ENCODE measurements at places on chromosomes 3 and 15. TPM values are rescaled to one million over a fixed set of nuclear protein-coding genes. Genes with fewer than 3 reads are reported as not detected.

- no peak for DNase-seq
- no peaks in the 10 kb centered on the region for H3K4me1 ChIP-seq
- H3K27me3 ChIP-seq: no peaks in the 10 kb centered on the region
- H3K4me3 ChIP-seq: no peak overlapping the region
- no peak overlapping the region for H3K27ac ChIP-seq
These were observed 1081.7 kb downstream of the NAALADL2 start for GRCh38 chr3:175940881-175941280.

DNA sequence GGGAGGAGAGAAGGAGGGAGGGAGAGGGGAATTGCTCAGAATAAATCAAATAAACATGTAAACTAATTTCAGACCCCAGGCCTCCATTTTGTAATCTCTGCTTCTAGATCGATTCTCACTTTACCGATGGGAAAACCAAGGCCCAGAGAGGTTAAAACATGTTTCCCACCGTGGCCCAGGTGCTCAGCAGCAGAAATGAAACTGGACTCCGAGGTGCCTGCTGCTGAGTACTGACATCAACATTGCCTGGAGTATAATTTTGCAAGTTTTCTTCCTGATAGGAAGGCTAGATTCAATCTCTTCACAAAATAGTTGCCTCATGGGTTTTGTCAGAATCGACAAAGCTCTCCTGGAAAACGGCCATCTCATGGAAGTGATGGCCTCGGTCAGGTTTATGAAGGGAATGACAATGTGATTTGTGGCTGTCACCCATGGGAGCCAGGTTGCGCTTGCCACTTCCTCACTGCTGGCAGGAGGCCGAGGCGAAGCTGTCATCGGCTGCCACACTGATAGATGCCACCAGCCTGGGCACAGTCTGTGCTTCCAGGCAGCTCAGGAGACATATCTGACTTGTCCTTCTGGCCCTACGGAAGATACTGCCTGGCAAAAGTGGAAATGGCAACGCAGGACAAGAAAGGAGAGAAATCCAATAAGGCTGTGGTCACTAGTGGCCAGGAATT lies 133.1 kb upstream of the LRRN1 start:
- H3K36me3 ChIP-seq: no peaks in the 10 kb centered on the region
- no peak overlapping the region for H3K27ac ChIP-seq
- no peak for DNase-seq
- H3K27me3 ChIP-seq: peaks cover 3% of the 10 kb centered on the region
- no peak overlapping the region for H3K4me3 ChIP-seq
- peaks cover 5% of the 10 kb centered on the region for H3K4me1 ChIP-seq

DNA sequence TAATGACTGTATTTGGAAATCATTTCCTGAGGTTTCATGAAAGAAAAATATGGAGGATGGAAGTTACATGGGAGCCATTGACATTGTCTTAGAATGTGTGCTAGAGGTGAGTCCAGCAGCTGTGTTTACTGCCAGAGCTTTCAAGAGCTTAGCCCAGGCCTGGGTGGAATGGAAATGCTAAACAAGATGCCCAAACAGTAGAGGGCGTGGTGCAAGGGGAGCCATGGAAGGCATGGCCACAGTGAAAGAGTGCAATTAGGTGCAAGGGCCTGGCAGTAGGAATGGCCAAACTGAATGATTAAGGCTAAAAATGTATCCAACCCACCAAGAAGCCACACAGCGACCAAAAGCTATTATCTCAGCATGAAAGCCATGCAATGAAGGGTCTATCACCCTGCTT lies 257.7 kb upstream of the NR2F2 start:
- H3K36me3 ChIP-seq: no peaks in the 10 kb centered on the region
- H3K27me3 ChIP-seq: no peaks in the 10 kb centered on the region
- H3K27ac ChIP-seq: no peak overlapping the region
- DNase-seq: no peak

DNA sequence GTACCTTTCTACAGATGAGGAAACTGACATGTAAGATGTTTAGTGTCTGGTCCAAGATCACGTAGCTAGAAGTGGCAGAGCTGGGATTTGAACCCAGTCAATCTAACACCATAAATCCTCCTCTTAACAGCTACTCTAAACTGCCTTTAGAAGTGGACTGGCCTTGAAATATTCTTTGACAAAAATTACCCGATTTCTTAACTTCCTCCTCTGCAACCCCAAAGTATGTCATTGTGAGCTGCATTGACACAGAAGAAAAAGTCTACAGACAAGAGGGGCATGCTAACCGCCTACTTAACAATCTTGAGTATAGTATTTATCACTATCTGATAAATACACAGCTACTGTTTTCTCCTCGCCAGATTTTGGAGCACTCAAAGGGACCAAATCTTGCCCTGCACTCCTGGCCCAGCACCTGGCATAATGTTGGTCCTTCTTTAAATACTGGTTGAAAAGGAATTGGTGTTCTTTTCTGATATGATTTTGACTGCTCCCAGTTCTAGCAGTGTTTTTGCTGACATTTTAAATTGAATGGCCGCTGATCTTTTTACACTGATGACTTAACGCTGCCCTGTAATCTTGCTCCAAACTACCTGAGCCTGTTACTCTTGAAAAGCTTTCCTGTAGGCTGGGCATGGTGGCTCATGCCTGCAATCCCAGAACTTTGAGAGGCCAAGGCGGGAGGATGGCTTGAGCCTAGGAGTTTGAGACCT lies 36.9 kb downstream of the ITPR1 start:
- DNase-seq: no peak
- peaks cover 8% of the 10 kb centered on the region for H3K4me1 ChIP-seq
- peaks cover 15% of the 10 kb centered on the region for H3K36me3 ChIP-seq
- H3K4me3 ChIP-seq: no peak overlapping the region

GRCh38 chr3:74469151-74469550 lies 145.3 kb downstream of the CNTN3 start:
- H3K36me3 ChIP-seq: no peaks in the 10 kb centered on the region
- DNase-seq: no peak
- H3K4me3 ChIP-seq: no peak overlapping the region
- no peak overlapping the region for H3K27ac ChIP-seq

GRCh38 chr3:100155128-100155527 lies 40.8 kb upstream of the FILIP1L start:
- peaks cover 59% of the 10 kb centered on the region for H3K36me3 ChIP-seq
- no peak overlapping the region for H3K4me3 ChIP-seq
- H3K4me1 ChIP-seq: peaks cover 4% of the 10 kb centered on the region
- H3K27ac ChIP-seq: no peak overlapping the region
- DNase-seq: no peak

GRCh38 chr15:99123713-99124451 lies 19.0 kb downstream of the SYNM start:
- H3K27me3 ChIP-seq: no peaks in the 10 kb centered on the region
- no peaks in the 10 kb centered on the region for H3K36me3 ChIP-seq
- H3K4me3 ChIP-seq: no peak overlapping the region
- no peaks in the 10 kb centered on the region for H3K4me1 ChIP-seq
- no peak for DNase-seq

GRCh38 chr15:45399381-45400212 lies 21.3 kb upstream of the GATM start:
- H3K4me1 ChIP-seq: peaks cover 19% of the 10 kb centered on the region
- H3K4me3 ChIP-seq: no peak overlapping the region
- peaks cover 3% of the 10 kb centered on the region for H3K27me3 ChIP-seq
- H3K27ac ChIP-seq: no peak overlapping the region
- no peak for DNase-seq
- H3K36me3 ChIP-seq: peaks cover 1% of the 10 kb centered on the region

DNA sequence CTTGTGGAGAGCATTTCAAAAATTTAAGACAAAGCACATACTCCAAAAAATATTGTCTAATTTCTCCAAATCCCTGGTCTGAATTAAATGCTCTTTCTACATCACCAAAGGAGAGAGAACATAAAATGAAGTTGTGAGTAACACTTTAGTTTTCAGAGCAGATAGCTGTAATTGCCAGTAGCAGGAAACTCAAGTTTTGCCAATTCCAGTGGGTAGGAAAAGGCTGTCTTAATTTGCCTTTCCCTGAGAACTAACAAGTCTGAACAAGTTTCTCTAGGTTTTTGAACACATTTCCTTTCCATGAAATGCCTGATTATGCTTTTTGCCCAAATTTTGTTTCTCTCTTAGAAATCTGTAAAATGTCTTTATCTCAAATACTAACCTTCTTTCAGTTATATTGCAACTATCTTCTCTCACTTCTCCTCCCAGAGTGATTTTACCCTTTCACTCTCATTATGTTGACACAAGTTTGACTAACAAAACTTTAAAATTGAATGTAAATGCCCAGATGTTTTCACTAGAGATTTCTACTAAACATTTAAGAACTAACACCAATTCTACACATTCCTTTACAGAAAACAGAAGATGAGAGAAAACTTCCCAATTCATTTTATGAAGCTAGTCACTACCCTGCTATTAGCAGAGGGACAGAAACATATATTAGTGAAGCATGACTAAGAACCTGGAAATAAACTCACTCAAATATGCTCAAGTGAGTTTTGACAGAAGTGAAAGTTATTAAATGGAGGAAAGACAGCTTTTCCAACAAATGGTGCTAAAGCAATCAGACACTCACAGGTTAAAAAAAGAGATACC lies 38.4 kb downstream of the RFX7 start:
- DNase-seq: no peak
- H3K4me3 ChIP-seq: no peak overlapping the region
- H3K27me3 ChIP-seq: no peaks in the 10 kb centered on the region
- H3K27ac ChIP-seq: no peak overlapping the region
- H3K36me3 ChIP-seq: peaks cover 32% of the 10 kb centered on the region

- H3K4me1 ChIP-seq: peaks cover 2% of the 10 kb centered on the region
- H3K36me3 ChIP-seq: peaks cover 8% of the 10 kb centered on the region
- H3K27ac ChIP-seq: no peak overlapping the region
- no peak overlapping the region for H3K4me3 ChIP-seq
- H3K27me3 ChIP-seq: no peaks in the 10 kb centered on the region
- no peak for DNase-seq
These were observed 58.8 kb downstream of the TUBGCP4 start for GRCh38 chr15:43429687-43430086.

DNA sequence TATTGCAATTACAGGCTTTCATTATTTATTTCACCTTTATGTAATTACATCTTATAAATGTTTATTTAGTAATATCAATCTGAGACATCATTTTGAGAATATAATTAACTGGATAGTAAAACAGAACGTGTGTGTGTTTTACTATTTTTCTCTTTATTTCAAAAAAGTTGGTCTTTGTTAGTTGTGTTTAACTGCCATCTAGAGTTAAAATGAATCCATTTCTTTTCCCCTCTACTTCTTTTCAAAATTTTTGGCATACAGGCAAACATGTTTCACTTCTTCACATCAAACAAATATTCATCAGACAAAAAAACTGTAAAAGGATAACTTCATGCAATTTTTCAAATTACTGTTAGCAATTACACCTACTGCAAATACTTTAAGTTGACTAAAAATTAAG lies 61.1 kb downstream of the FEZF2 start:
- no peak overlapping the region for H3K27ac ChIP-seq
- no peaks in the 10 kb centered on the region for H3K4me1 ChIP-seq
- H3K36me3 ChIP-seq: no peaks in the 10 kb centered on the region
- DNase-seq: no peak
- H3K27me3 ChIP-seq: no peaks in the 10 kb centered on the region

- H3K27ac ChIP-seq: no peak overlapping the region
- no peaks in the 10 kb centered on the region for H3K36me3 ChIP-seq
- no peak overlapping the region for H3K4me3 ChIP-seq
- H3K27me3 ChIP-seq: peaks cover 27% of the 10 kb centered on the region
These were observed 14.7 kb downstream of the TIMP4 start for GRCh38 chr3:12143949-12144504.

The TMCC1 gene
- total RNA-seq: 17.6 TPM

The RASGRP1 gene
- 202 TPM for total RNA-seq

The DZIP1L gene
- total RNA-seq: 0.38 TPM

The KIF15 gene
- total RNA-seq: 48.7 TPM

The ARRDC4 gene
- 0.09 TPM for total RNA-seq

The MITF gene
- total RNA-seq: not detected

The SMCO1 gene
- not detected for total RNA-seq

The IGSF10 gene
- not detected for total RNA-seq

The GOLGA8M gene
- 4.4 TPM for total RNA-seq

The U2SURP gene
- total RNA-seq: 155 TPM

The FSIP1 gene
- total RNA-seq: 0.56 TPM

The SSUH2 gene
- not detected for total RNA-seq

The GPR156 gene
- total RNA-seq: not detected
